ENCODE measurements at places on chromosomes 7 and 10. TPM values are rescaled to one million over a fixed set of nuclear protein-coding genes. Genes with fewer than 3 reads are reported as not detected.
A peak's percentile ranks its signal among the peaks of the same experiment; 100 is the strongest.

- peaks cover 9% of the 10 kb centered on the region for H3K36me3 ChIP-seq
- H3K4me1 ChIP-seq = no peaks in the 10 kb centered on the region
- no peak for DNase-seq
- H3K27ac ChIP-seq = no peak overlapping the region
These were observed 46.9 kb downstream of the AHCYL2 start for GRCh38 chr7:129271500-129272355.

DNA sequence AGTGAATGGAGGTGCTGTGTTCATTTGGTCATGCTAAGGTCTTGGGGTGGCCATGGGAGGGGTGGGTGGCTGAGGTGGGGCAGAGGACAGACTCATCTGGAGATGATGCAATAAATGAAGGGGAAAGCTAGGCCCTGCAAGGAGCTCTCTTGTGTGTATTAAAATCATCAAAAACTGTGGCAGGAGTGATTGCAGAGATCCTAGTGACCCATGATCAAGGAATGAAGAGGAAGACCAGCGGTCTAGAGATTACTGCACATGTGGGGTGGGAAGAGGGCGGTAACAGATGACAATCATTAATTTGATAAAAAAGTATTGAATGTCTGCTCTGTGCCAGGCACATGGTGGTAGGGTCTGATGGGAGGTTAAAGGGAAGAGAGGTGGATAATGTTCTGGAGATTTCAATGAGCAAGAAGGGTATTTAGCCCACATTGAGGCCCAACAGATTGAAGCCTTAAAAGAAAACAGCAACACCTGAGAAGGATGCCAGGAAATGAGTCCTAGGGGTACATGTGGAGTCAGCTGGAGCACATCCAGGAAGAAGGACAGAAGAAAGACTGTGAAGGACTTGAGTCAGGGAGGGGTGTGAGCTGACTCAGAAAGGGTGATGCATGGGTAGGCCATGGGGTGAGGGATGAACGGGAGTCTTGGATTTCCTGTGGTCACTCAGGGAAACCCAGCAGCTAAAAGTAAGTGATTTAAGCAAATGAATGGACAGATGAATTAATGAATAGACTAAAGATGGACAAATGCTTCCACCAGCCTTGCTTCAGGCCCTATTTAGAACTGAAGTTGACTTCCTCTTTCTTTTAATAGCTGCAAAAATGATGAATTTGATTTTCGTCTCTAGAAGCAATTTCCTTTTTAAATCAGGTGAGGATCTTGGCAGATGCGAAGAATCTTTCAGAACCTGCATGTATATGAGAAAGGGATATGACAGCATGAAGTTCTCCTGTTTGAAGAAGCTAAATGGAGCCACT is 83.1 kb upstream of the IGFBP3 start:
- no peaks in the 10 kb centered on the region for H3K4me1 ChIP-seq
- H3K27me3 ChIP-seq = no peaks in the 10 kb centered on the region
- no peak for DNase-seq
- H3K36me3 ChIP-seq = no peaks in the 10 kb centered on the region

- no peak overlapping the region for H3K4me3 ChIP-seq
- H3K36me3 ChIP-seq = no peaks in the 10 kb centered on the region
- no peak for DNase-seq
- H3K4me1 ChIP-seq = peaks cover 12% of the 10 kb centered on the region
- H3K27me3 ChIP-seq = peaks cover 20% of the 10 kb centered on the region
- H3K27ac ChIP-seq = no peak overlapping the region
These were observed 150.6 kb downstream of the SLIT1 start for GRCh38 chr10:97034958-97035769.

DNA sequence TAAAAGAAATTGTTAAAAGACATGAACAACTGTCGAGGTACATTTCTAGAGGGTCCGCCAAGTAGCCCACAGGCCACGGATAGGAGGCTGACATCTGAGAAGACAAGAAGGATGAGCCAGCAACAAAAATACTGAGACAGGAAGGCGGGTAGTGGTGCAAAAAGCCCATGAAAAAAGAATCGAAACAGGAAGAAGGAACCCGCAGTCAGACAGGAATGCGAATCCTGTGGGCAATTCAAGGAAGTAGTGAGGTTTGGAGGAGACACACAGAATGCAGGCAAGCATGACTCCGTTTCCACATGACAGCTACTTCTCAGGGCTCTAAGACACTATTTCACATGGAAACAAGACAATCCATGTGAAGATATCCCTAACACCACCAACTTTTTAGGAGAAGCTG is 125.2 kb downstream of the DOCK4 start:
- DNase-seq = no peak
- no peaks in the 10 kb centered on the region for H3K36me3 ChIP-seq
- H3K27me3 ChIP-seq = no peaks in the 10 kb centered on the region
- H3K4me3 ChIP-seq = no peak overlapping the region
- peak overlapping the region; percentile 43 for H3K27ac ChIP-seq

GNAI1 gene
- 14.5 TPM for total RNA-seq

GRCh38 chr7:52705768-52706167 is 329.7 kb upstream of the POM121L12 start:
- H3K4me3 ChIP-seq = no peak overlapping the region
- DNase-seq = no peak
- no peaks in the 10 kb centered on the region for H3K36me3 ChIP-seq

- H3K4me1 ChIP-seq = peaks cover 27% of the 10 kb centered on the region
- peak overlapping the region; percentile 43 for H3K27ac ChIP-seq
- H3K27me3 ChIP-seq = no peaks in the 10 kb centered on the region
- H3K4me3 ChIP-seq = no peak overlapping the region
These were observed 44.4 kb downstream of the IFIT5 start for GRCh38 chr10:89458784-89459183.

FAM180A gene
- 19.7 TPM for total RNA-seq

SAMD9 gene
- 2.8 TPM for total RNA-seq

DNA sequence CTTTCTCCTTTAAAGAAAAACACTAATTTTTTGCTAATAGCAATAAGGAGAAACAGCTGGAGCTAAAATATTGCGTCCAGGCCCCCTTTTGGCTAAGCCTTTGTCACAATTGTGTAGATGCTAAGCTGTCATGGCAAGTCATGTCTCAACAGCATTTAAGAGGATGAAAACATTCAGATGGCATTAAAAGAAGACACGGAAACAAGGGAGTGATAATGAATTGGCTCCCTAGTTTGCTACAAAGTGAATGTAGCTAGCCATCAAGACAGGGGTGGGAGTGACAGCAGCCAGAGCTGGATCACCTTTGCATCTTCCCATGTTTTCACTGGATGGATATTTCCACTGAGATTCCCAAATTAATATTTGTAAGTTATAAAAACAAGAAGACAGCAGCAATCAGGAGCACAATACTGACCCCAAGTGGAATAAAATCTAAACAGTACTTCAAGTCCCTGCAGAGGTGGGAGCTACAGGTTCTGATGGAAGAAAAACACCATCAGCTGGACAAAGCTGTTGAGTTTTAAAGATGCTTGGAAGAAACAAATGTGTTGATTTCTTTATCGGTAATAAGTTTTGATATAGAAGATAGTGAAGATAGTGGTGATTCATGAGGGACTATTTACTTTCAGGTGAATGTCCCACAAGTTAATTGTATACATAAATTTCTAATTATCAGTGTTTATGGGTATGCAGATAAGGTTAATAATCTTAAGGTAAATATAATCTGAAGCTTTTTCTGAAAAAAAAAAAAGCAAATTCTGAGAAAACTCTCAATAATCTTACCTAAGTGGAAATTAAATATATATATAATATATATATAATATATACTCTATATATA is 129.4 kb downstream of the SLC16A9 start:
- no peaks in the 10 kb centered on the region for H3K36me3 ChIP-seq
- H3K4me1 ChIP-seq = peaks cover 5% of the 10 kb centered on the region
- peak overlapping the region; percentile 50 for H3K27ac ChIP-seq

RPA3 gene
- 21.1 TPM for total RNA-seq

GRCh38 chr10:79087721-79088120 is 19.0 kb downstream of the ZMIZ1 start:
- H3K27ac ChIP-seq = peak overlapping the region; percentile 99
- H3K4me1 ChIP-seq = peaks cover 100% of the 10 kb centered on the region
- DNase-seq = no peak
- no peaks in the 10 kb centered on the region for H3K36me3 ChIP-seq
- no peak overlapping the region for H3K4me3 ChIP-seq

GRCh38 chr10:88246675-88247074 is 336.4 kb downstream of the RNLS start:
- H3K27ac ChIP-seq = peak overlapping the region; percentile 90
- DNase-seq = no peak
- no peaks in the 10 kb centered on the region for H3K36me3 ChIP-seq
- H3K4me3 ChIP-seq = no peak overlapping the region
- no peaks in the 10 kb centered on the region for H3K27me3 ChIP-seq
- H3K4me1 ChIP-seq = peaks cover 50% of the 10 kb centered on the region

DNA sequence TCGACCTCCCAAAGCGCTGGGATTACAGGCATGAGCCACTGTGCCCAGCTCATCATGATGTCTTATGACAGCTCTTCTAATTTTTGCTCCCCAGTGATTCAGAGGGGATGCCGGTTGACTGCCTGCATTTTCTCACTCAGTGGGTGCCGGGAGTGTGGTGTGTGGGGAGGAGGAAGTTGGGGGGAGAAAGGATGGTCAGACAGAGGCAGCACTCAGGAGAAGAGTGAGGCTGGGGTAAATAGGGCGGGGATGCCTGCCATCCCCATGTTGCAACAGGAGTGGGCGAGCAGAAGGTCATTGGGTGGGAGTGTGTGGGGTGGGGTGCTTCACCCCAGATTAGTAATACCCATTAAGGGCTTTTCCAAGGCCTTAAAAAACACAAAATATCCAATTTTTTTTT is 3.5 kb upstream of the CCL24 start:
- DNase-seq = no peak
- peaks cover 37% of the 10 kb centered on the region for H3K27me3 ChIP-seq
- H3K36me3 ChIP-seq = no peaks in the 10 kb centered on the region
- H3K4me1 ChIP-seq = no peaks in the 10 kb centered on the region
- H3K4me3 ChIP-seq = no peak overlapping the region

MMP21 gene
- not detected for total RNA-seq

TMEM178B gene
- 35.9 TPM for total RNA-seq

DNA sequence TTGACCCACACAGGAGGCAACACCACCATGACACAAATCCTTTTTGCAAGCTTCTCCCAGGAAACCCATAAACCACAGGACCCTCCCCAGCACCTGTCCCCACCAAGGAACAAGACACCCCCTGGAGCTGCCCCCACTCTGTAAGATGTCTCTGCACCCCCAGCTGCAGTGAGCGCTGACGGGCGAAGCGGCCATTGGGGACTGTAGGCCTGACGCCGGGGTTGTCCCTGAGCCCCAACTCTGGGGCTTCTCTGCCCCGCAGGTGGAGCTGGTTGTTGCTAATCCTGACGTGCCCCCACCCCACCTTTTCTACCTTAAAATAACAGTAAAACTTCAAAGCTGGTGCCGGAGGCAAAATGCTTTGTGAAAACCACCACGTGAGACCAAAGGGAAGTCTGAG is 94.7 kb upstream of the PPP2R2D start:
- H3K27me3 ChIP-seq = peaks cover 60% of the 10 kb centered on the region
- no peak overlapping the region for H3K27ac ChIP-seq
- no peak overlapping the region for H3K4me3 ChIP-seq
- no peaks in the 10 kb centered on the region for H3K4me1 ChIP-seq

DNA sequence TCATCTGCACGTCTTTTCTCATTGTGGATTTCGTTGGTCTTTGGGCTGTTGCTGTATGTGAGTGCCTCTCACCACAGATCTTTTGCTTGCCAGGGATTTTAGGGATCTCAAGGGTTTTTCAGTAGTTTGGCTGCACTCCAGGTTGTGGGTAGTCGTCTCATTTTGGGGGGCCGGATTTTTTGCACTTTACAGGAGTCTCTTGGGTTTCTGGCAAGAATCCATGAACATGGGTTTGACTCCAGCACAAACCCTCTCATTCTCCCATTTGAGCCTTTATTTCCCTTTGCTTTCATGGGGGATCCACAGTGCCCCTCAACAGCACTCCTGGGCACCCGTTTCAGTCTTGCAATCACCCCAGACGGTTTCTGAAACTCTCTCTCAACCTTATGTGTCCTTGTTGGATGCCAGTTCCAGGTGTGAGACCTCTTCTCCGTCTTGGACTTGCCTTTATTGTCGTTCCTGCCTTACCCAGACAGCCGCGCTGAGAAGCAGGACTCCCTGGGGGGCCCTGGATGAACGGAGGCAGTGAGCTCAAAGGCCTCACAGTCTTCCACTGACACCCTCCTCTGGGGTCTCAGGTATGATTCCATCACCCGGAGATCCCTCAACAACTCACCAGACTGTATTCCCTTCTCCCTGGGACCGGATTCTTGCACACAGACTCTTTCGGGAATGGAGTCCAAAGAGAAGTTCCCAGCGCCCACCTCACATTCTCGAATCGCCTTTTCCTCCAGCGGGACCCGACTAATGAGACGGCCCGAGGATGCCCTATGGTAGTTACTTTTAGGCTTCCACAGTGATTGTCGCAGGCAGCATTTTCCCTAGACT is 18.8 kb upstream of the ZNF273 start:
- H3K27me3 ChIP-seq = peaks cover 37% of the 10 kb centered on the region
- DNase-seq = no peak

ZNF117 gene
- total RNA-seq = 3.2 TPM

GRCh38 chr7:15723841-15724240 is 37.4 kb upstream of the MEOX2 start:
- no peak overlapping the region for H3K4me3 ChIP-seq
- DNase-seq = no peak

GRCh38 chr10:21020545-21020944 is 123.4 kb upstream of the NEBL start:
- H3K27ac ChIP-seq = no peak overlapping the region
- no peak overlapping the region for H3K4me3 ChIP-seq
- H3K27me3 ChIP-seq = no peaks in the 10 kb centered on the region
- DNase-seq = no peak
- no peaks in the 10 kb centered on the region for H3K36me3 ChIP-seq
- H3K4me1 ChIP-seq = peaks cover 10% of the 10 kb centered on the region

- peaks cover 17% of the 10 kb centered on the region for H3K4me1 ChIP-seq
- peak; percentile 52 for DNase-seq
- peak overlapping the region; percentile 55 for H3K27ac ChIP-seq
These were observed 23.6 kb upstream of the PFKP start for GRCh38 chr10:3043512-3044368.

- no peak for DNase-seq
- H3K4me3 ChIP-seq = peak overlapping the region; percentile 29
- H3K36me3 ChIP-seq = peaks cover 27% of the 10 kb centered on the region
- peaks cover 81% of the 10 kb centered on the region for H3K4me1 ChIP-seq
- no peaks in the 10 kb centered on the region for H3K27me3 ChIP-seq
These were observed 74.1 kb downstream of the NRBF2 start for GRCh38 chr10:63206997-63207811.

DNA sequence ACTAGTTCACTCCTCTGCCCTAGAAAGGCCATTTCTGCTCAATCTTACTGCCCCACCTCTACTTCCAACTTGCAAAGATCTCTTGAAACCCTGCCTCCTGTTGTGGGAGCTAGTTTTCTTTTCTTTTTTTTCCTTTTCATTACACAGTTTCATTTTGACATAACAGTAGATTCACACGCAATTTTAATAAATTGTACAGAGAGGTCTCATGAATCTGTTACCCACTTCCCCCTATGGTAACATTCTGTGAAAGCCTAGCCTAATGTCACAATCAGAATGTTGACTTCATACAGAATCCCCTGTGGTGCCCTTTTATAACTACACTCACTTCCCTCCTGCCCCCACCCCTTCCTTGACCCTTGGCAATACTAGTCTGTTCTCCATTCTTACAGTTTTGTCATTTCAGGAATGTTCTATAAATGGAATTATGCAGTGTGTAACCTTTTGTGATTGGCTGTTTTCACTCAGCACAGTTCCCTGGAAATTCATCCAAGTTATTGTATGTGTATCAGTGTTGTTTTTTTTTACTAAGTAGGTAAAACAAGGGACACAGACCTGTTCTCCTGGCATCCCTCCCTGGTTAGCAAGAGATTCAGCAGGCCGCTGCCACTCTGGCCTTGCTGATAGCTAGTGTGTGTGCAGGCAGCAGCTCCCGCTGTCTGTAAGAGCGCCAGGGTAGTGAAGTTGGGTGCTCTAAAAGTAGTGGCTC is 21.5 kb downstream of the CHST3 start:
- peak overlapping the region; percentile 31 for H3K4me3 ChIP-seq
- H3K27ac ChIP-seq = peak overlapping the region; percentile 89
- no peak for DNase-seq
- H3K27me3 ChIP-seq = no peaks in the 10 kb centered on the region

ARHGAP22 gene
- total RNA-seq = 3.8 TPM
